ENCODE measurements at places on chromosomes 13 and 19.

GRCh38 chr13:28581451-28581850, 77.5 kb upstream of the POMP start:
- DNase-seq: no peak

DNA sequence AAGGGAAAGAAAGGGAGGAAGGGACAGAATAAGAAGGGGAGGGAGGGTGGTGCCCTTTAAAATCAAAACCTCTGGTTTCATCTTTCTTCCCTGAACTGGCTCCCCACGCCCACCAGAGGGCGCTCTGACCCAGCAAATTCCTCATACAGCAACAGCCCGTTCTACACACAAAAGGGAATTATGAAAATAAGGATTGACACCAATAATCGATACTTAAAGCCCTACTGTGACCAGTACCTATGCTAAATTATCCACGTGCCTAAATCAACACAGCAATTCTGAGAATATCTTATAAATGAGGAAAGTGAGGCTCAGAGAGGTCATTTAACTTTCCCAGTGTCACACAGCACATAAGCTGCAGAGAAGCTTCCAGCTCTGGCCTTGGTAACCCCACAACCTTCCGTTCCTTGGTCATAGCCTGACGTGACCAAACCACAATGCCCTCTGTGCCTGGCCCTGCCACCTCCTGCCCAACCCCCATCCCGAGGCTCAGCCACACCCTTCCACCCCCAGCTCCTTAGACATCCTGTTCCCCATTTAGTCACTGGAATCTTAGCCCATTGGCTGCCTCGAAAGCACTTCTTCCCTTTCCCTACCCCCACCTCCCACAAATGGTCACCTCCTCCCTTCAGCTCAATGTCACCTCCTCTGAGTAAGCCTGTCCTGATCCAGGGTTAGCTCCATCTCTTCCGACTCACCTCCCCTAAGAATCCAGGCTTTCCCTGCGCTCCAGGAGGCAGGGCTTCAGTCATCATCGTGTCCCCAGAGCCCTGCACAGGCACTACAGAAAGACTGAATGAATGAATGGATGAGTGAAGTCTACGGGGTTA, 34.2 kb upstream of the PNMA8B start:
- peak; percentile 61 for DNase-seq

DNA sequence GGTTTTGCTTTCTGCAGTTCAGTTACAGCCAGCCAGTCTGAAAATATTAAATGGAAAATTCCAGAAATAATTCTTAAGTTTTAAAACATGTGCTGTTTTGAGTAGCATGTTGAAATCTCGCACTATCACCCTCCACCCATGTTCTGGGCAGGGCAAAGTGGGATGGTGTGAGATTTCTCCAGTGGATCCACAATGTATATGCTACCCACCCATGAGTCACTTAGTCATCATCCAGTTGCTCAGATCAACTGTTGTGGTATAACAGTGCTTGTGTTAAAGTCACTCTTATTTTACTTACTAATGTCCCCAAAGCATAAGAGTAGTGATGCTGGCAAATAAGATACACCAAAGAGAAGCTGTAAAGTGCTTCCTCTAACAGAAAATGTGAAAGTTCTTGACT, 56.4 kb downstream of the CYSLTR2 start:
- no peak for DNase-seq

- DNase-seq: no peak
Observed at GRCh38 chr19:55346725-55347441, 7.2 kb downstream of the KMT5C start.

- no peak for DNase-seq
Observed at GRCh38 chr13:94198681-94199080, 280.8 kb downstream of the DCT start.

- no peak for DNase-seq
Observed at GRCh38 chr19:3100331-3100730, 6.2 kb downstream of the GNA11 start.

GRCh38 chr13:49373716-49374115, 70.1 kb downstream of the CAB39L start:
- no peak for DNase-seq

DNA sequence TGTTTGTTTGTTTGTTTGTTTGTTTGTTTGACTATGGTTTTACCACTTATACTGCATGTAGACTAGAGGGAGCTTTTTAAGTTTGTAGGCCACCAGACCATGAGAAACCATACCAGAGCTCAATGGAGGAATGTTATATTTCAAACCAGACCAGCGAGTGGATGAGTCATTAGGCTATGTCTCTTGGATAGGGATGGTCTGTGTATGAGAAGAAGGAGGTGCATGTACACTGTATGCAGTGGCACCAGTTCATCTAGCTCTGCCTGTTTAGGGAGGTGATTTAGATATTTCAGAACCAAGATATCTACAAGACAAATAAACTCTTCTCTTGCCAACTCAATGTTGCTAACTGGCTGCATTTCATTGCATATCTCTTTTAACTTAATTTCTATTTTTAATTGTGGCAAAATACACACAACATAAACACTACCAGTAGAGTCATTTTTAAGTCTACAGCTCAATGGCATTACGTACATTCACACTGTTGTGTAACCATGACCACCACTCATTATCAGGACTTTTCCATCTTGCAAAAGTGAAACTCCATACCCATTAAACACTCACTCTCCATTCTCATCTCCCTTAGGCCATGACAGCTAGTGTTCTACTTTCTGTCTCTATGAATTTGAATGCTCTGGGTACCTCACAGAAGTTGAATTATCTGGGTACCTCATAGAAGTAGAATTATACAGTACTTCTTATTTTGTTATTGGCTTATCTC, 29.2 kb downstream of the SYDE1 start:
- no peak for DNase-seq

GRCh38 chr19:3409346-3410064, 43.1 kb downstream of the NFIC start:
- DNase-seq: no peak

GRCh38 chr13:37127691-37128241, 22.3 kb upstream of the CSNK1A1L start:
- no peak for DNase-seq

GRCh38 chr19:50794074-50794875, 4.1 kb downstream of the ACP4 start:
- no peak for DNase-seq

- no peak for DNase-seq
Observed at GRCh38 chr19:294341-294945, 3.2 kb upstream of the PLPP2 start.

- no peak for DNase-seq
Observed at GRCh38 chr13:20713751-20714150, 10.3 kb downstream of the IL17D start.

GRCh38 chr19:57191141-57192076, at the start of gene ZNF264:
ZNF264 (plus strand) TSS chr19:57191500; CDS start chr19:57191914, 414 bp downstream.
- DNase-seq: peak; percentile 75

GRCh38 chr13:80203496-80203895, 137.4 kb downstream of the SPRY2 start:
- no peak for DNase-seq

DNA sequence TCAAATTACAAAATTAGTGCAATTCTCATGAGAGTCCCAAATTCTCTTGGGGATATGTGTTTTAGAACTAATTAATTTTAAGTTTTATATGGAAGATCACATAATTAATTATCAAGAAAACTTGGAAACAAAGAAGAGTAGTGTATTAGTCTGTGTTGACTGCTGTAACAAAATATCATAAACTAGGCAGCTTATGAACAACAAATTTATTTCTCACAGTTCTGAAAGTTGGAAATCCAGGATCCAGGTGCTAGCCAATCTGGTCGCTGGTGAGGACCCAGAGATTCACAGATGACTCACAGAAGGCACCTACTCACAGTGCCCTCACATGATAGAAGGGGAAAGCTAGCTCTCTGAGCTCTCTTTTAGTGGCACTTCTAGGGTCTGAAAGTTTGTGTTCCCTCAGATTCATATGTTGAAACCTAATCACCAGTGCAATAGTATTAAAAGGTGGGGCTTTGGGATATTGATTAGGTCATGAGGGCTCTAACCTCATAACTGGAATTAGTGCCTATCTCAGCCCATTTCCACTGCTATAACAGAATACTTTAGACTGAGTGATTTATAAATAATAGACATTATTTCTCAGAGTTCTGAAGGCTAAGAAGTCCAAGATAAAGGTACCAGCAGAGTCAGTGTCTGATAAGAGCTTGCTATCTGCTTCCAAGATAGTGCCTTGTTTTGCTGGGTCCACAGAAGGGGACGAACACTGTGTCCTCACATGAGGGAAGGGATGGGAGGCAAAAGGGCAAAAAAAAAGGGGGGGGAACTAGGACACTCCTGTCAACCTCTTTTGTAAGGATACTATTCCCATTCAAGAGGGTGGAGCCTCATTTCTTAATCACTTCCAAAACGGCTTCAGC, 1.5 kb upstream of the ARGLU1 start:
- no peak for DNase-seq

- DNase-seq: no peak
Observed at GRCh38 chr13:85864963-85865530, 65.8 kb upstream of the SLITRK6 start.

DNA sequence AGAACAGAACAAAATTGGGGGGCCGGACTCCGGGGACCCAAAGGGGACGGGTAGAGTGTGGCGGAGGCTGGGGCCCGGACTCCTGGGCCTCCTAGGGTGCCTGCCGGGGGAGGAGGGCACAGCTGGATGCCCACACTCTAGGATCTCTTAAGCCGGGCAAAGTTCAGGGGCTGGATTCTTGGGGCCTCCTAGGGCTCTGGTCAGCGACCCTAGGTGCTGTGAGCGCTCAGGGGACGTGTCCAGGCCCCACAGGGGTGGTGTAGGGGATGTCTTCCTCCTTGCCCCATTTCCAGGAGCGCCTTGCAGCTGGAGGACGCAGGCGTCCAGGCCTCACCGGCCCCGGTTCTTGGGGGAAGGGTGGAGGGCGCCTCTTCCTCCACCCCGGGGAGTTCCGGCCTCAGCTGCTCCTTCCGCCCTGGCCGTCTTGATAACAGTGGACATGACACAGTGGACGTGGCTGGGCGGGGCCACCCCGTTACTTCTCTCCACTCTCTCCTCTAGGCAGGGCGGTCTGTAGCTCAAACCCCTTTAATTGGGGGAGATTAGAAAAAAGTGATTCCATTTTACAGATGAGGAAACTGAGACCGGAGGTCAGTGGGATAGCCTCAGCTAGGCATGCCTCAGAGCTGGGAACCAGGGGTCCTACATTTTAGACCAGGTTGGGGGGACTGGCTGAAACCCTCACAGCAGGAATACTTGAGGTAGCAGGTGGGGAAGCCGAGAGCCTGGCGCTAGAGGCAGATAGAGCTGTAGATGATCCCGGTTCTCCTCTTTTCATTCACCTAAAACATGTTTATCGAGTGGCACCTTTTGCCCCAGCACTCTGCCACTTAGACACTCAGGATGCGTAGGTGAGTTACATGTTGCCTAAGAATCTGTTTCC, 705 bp downstream of the STXBP2 start:
- DNase-seq: no peak

- no peak for DNase-seq
Observed at GRCh38 chr19:46463516-46463915, 7.8 kb downstream of the PNMA8A start.

GRCh38 chr13:80850771-80851170, 509.8 kb upstream of the SPRY2 start:
- no peak for DNase-seq

- DNase-seq: no peak
Observed at GRCh38 chr19:32824916-32825608, 44.5 kb downstream of the SLC7A9 start.

GRCh38 chr19:50749490-50749889, 20.8 kb upstream of the GPR32 start:
- no peak for DNase-seq

DNA sequence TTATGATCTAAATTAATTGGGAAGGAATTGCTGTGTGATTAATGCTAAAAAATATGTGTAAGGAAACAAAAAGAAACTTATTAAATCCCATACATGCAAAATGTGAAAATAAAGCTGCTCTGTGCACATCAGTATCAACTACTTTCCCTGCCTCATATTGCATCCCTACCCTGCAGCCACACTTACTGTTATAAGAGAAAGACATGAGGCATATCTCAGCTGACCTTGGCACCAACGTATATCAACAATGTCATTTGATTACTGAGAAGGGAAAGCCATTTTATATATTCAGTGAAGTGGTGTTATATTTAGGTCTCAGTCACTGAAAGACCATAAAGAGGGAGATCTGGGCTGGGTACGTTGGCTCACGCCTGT, 585.1 kb downstream of the GPC6 start:
- DNase-seq: no peak

DNA sequence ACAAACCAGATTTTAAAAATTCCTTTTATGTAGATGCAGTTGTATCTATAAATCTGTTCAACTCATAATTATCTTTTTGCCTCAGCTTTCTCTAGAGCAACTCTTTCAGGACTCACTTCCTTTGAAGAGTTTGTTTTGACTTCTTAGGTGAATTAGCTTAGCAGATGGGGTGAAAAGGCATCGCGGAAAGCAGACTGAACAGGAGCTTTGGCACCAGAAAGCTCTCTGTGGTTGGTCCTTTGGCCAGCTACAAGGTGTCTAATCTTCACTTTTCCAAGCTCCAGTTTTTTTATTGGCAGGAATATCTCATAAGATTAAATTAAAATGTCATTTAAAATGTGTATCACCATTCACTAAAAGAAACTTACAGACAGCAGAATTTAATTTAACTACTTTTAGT, 60.6 kb upstream of the KLF12 start:
- no peak for DNase-seq

DNA sequence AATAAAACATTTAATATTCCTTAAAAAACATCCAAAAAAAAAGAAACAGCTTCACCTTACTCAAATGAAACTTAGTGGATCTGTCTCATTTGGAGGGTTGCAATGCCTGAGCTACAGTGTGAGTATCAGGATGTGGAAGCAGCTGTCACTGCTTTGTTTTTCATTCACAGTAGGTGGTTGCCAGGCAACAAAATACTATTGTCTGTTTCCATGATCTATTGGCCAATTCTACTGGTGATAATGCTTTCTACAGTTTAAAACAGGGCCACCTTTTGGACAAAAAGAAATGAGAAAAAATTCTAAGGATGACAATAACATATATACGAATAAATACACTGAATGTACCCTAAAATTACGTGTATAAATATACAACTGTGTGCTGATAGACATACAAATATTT, 3.0 kb downstream of the ENOX1 start:
- DNase-seq: no peak

- DNase-seq: no peak
Observed at GRCh38 chr13:73092829-73093228, 34.0 kb downstream of the KLF5 start.

GRCh38 chr19:37217480-37217774, 587 bp upstream of the ZNF383 start:
- no peak for DNase-seq

GRCh38 chr13:50914176-50914700, 4.6 kb downstream of the RNASEH2B start:
- DNase-seq: no peak

DNA sequence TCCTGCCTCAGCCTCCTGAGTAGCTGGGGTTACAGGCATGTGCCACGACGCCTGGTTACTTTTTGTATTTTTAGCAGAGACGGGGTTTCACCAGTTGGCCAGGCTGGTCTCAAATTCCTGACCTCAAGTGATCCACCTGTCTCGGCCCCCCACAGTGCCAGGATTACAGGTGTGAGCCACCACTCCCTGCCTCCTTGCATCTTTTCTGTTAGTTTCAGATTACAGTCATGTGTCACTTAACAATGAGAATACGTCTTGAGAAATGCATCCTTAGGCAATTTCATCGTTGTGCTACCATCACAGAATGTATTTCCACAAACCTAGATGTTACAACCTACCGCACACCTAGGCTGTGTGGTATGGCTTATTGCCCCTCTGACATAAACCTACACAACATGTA, 180.4 kb downstream of the TM9SF2 start:
- no peak for DNase-seq

- no peak for DNase-seq
Observed at GRCh38 chr13:75687150-75687763, 51.1 kb downstream of the LMO7 start.

- DNase-seq: peak; percentile 4
Observed at GRCh38 chr13:114067886-114068651, 64.4 kb downstream of the RASA3 start.
